ENCODE measurements at places on chromosomes 11 and 22. TPM values are rescaled to one million over a fixed set of nuclear protein-coding genes. Genes with fewer than 3 reads are reported as not detected.

DNA sequence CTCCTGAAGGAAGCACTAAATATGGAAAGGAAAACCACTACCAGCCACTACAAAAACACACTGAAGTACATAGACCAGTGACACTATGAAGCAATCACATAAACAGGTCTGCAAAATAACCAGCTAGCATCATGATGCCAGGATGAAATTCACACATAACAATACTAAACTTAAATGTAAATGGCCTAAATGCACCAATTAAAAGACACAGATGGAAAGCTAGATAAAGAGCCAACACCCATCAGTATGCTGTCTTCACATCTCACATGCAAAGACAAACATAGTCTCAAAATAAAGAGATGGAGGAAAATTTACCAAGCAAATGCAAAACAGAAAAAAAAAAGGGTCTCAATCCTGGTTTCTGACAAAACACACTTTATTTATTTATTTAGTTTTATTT is 171.7 kb downstream of the TTC28 start:
- DNase-seq, result no peak

- no peak for DNase-seq
Measured at GRCh38 chr11:106765469-106766258, 252.6 kb downstream of the GUCY1A2 start.

GRCh38 chr11:9285850-9286587 is 20.9 kb upstream of the DENND5A start:
- DNase-seq, result no peak

DNA sequence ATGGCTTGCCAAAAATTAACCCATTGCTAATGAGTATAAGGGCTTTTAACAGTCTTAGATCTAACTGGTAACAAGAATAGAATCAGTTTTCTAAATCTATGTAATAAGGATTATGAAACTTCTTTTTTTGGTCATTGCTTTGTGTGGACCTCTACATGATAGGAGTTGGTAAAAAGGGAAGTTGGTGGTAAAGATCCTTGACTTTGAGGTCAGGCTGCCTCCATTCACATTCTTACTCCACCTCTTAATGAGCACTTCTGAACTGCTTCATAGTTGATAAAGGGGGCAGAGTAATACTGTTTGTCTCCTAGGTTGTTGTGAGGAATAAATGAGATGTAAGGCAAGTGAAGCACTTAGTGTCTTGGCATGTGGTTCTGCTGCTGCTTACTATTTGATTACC is 10.6 kb downstream of the EIF3M start:
- no peak for DNase-seq

SAA4 gene
- total RNA-seq, result not detected

DNA sequence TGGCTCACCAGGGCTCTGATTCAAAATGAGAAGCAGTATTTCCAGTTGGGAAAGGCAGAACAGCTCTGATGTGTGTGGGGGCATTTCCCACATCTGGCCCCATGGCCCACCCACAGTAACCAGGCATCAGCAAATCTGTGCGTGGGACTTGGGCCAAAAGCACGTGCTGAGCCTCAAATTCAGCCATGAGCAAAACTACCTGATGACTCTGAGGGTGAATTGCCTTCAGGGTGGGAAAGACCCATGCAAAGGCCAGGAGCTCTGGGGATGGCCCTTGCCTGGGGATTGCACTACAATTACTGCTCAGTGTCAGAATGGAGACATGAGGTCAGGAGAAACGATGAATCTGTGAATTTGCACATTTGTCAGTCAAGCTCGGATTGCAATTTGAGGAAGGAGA is 20.9 kb downstream of the TP53AIP1 start:
- DNase-seq, result no peak

DNA sequence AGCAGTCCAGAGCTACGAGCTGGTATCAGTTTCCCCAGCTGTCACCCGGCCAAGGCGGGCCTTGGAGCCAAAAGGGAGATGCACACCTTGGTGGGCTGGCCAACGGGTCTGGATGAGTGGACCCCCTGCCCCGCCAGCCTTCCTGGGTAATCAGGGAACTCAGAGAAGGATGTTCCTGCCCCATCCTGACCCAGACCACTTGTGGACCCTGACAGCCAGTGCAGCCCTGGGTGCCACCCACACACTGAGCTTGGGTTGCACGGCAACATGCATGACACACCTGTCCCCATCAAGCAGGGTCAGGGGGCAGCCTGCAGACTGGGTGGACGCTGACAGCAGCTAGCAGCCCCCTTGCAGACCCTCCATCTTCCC is 8.6 kb downstream of the SLC25A1 start:
- DNase-seq, result no peak

GRCh38 chr11:102448869-102449224 is 3.7 kb downstream of the TMEM123 start:
- DNase-seq, result no peak

BTBD18 gene
- total RNA-seq, result not detected

RBMXL2 gene
- 0.04 TPM for total RNA-seq

- DNase-seq, result no peak
Measured at GRCh38 chr11:26675233-26675928, 46.5 kb downstream of the SLC5A12 start.

- no peak for DNase-seq
Measured at GRCh38 chr22:50276143-50276542, 6.0 kb upstream of the MAPK11 start.

- DNase-seq, result no peak
Measured at GRCh38 chr11:45432910-45433309, 146.8 kb upstream of the SYT13 start.

RAC2 gene
- total RNA-seq, result 36.8 TPM

GRCh38 chr22:46841522-46841921 is 79.1 kb downstream of the TBC1D22A start:
- no peak for DNase-seq

MS4A10 gene
- not detected for total RNA-seq

- no peak for DNase-seq
Measured at GRCh38 chr11:14541192-14541947, 21.2 kb upstream of the PSMA1 start.

ZBTB16 gene
- 17.3 TPM for total RNA-seq

DNA sequence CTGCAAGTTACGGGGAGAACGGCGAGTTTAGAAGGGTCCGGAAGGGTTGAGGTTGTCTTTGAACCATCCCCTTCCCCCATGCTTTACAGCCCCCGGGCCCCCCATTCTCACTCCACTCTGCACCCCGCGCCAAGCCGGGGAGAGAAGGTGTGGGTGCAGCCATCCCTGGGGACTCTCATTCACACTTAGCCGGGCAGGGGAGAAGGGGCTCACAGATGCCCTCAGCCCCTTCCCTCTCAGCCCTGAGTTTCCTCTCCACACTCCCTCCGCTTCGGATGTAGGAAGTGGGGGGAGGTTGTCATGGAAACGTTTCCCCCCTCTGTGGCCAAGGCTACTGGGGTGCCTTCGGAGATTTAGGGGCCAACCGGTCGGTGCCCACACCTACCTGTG is 334 bp downstream of the CADM1 start:
- no peak for DNase-seq

OR8G1 gene
- not detected for total RNA-seq

DNA sequence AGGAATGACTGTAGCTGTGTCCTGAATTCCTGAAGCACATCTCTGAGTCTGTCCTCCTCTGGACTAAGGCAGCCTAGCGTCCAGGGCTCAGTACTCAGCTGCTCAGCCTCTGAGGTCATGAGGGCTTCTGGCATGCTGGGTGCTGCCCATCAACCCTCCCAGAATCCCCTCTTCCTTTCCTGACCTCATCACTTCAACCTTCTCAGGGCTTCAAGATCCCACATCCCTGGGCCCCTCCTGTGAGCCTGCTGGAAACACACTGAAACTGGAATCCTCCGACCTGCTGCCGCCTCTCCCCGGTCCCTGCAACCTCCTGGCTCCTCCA is 803 bp downstream of the KRTAP5-8 start:
- no peak for DNase-seq
